ENCODE measurements at places on chromosomes 4 and X. TPM values are rescaled to one million over a fixed set of nuclear protein-coding genes. Genes with fewer than 3 reads are reported as not detected.

GRCh38 chr4:79872738-79873137 is 200.3 kb downstream of the ANTXR2 start:
- DNase-seq: no peak

The KCNIP4 gene
- not detected for total RNA-seq

The FAM120C gene
- 13.3 TPM for total RNA-seq

The CXCL11 gene
- total RNA-seq: not detected

GRCh38 chr4:113560579-113560978 is 201.0 kb downstream of the CAMK2D start:
- no peak for DNase-seq

The PRICKLE3 gene
- 2.3 TPM for total RNA-seq

The SLC26A1 gene
- total RNA-seq: not detected
